ENCODE measurements at places on chromosomes 6 and 20.

DNA sequence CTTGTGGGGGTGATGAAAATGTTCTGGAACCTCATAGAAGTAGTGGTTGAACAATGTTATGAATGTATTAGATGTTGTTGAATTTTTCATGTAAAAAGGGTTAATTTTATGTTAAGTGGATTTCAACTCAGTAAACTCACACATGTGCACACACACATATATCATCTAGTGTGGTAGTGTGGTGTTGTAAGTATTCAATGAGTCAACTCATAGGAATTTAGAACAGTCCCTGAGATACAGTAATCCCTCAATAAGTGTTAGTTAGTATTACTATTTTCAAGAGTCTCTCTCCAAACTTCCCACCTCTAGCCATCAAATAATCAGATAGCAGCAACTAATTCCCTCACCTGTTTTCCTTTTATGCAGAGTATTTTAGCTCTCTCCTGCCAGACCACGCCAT lies 563.1 kb upstream of the JARID2 start:
- DNase-seq = no peak

DNA sequence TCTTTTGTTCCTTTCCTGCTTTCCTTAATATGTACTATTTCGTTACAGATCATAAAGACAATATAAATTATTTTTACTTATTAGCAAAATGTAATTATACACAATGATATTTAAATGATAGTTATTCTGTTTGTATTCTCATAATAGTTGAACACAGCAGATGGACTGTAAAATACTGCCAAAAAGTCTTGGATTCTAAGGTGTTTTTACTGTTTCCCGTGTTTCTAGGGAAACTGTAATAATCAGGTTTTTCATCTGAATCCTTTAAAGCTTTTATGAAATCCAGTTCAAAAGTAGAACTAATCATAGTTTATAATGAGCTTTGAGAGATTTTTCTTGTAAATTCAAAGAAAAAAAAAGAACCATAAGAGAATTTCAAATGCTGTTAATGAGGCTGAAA lies 148.4 kb downstream of the GRIK2 start:
- DNase-seq = no peak

- no peak for DNase-seq
Observed at GRCh38 chr20:54555150-54555549, 79.8 kb downstream of the DOK5 start.

GRCh38 chr6:160379466-160379865 lies 31.3 kb downstream of the SLC22A3 start:
- no peak for DNase-seq

Measured in activated T-cell treated with anti-CD3 and anti-CD28 coated beads, Interleukin-2, amount 50 U/mL, for 48 hours (primary cell).